Activated CD8-positive, alpha-beta memory T cell treated with anti-CD3 and anti-CD28 coated beads for 1 hour (primary cell): ENCODE measurements at places on chromosomes 6 and 20.

GRCh38 chr20:41643504-41643938 lies 25.3 kb upstream of the CHD6 start:
- no peak for DNase-seq

- DNase-seq: no peak
Measured at GRCh38 chr20:24501764-24502556, 32.5 kb downstream of the SYNDIG1 start.

DNA sequence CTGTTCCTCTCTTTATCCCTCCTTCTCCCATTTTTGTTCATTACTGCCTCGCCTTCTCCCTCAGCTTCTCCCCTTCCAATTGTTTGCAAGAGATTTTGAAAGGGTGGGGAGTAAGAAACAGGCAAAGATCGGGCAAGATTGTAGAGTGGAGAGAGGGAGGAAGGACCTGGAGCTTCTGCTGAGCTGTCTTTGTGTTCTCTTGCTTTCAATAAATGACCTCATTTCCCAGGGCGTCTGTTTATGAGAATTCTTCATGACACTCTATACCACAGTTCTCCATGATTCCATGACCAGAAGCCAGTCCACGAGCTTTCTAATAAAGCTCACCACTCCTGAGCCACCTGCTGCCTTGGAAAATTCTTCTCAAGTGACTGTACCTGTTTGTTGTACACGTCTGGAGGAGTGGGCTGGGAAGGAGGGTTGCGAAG lies 50.0 kb upstream of the PLEKHG1 start:
- DNase-seq: no peak

- DNase-seq: no peak
Measured at GRCh38 chr20:21146215-21146614, 20.3 kb downstream of the KIZ start.

DNA sequence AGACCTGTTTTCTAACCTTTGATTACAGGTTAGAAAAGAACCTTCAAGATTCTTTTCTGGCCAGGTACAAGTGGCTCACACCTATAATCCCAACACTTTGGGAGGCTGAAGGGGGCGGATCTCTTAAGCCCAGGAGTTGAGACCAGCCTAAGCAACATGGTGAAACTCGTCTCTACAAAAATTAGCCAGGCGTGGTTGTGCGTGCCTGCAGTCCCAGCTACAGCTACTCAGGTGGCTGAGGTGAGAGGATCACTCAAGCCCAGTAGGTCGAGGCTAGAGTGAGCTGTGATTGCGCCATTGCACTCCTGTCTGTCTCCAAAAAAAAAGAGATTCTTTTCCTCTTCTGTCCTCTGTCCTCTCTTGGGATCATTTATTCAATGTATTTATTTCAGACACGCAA lies 14.5 kb downstream of the PPIL1 start:
- DNase-seq: no peak

- no peak for DNase-seq
Measured at GRCh38 chr20:13857961-13858360, 73.1 kb downstream of the NDUFAF5 start.

GRCh38 chr6:14466278-14466677 lies 348.7 kb downstream of the CD83 start:
- DNase-seq: no peak
